Type B pancreatic cell (in vitro differentiated cells): ENCODE measurements at places on chromosomes 7 and 10. TPM values are rescaled to one million over a fixed set of nuclear protein-coding genes. Genes with fewer than 3 reads are reported as not detected.

DNA sequence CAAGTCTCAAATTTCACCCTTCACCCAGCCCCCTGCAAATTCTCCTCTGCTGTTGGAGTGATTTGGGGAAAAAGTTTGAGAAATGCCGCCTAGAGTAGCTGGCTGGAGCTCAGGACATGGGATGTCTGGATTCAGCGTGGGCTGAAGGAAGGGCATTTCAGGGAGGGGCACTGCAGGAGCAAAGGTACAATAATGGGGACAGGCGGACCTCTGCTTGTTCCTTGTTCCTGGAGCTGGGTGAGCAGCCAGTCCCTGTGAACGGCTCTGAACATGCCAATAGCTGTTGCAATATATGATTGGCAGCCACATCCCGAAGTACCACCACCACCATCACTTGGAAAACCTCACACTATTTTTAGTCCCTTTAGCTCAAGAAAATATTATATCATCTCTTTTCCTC, 23.4 kb downstream of the ADRA2A start:
- H3K27me3 ChIP-seq, result peaks cover 16% of the 10 kb centered on the region
- DNase-seq, result no peak
- no peak overlapping the region for H3K4me3 ChIP-seq

DNA sequence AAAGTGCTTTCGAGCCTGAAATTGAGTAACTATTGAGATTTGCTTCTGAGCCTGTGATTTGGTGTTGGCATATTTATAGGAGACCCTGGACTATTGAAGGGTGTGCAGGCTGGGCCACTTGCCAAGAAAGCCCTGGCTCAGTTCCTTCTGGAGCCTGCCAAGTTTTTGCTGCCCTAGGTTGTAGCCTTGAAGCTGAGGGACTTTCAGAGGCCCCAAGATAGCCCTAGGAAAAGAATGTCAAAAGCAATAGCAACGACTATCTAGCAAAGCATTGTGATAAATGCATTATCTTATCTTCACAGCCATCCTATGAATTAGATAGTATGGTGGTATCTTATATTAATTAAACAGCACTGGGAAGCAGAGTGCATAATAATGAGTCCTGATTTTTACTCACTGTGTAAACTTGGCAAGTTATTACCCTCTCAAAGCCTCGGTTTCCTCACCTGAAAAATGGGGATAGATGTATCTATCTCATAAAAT, 473.7 kb upstream of the PODXL start:
- no peaks in the 10 kb centered on the region for H3K4me1 ChIP-seq
- H3K27me3 ChIP-seq, result peaks cover 11% of the 10 kb centered on the region
- no peak overlapping the region for H3K4me3 ChIP-seq
- no peak overlapping the region for H3K27ac ChIP-seq
- no peaks in the 10 kb centered on the region for H3K36me3 ChIP-seq
- DNase-seq, result no peak

DNA sequence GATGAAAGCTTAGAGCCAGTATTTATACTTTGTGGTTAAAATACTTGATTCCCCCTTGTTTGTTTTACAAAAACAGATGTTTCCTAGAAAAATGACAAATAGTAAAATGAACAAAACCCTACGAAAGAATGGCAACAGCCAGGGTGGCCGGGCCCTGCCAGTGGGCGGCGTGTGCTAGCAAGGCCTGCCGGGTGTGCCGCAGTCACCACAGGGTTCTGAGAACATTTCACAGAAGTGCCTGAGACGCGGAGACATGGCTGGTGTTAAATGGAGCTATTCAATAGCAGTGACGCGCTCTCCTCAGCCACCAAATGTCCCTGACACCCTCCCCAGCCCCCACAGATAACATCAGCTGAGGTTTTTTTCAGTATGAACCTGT, 14.5 kb downstream of the GPR146 start:
- peaks cover 21% of the 10 kb centered on the region for H3K4me1 ChIP-seq
- peak overlapping the region; percentile 68 for H3K27ac ChIP-seq
- H3K36me3 ChIP-seq, result peaks cover 4% of the 10 kb centered on the region
- no peak for DNase-seq
- H3K27me3 ChIP-seq, result no peaks in the 10 kb centered on the region

DNA sequence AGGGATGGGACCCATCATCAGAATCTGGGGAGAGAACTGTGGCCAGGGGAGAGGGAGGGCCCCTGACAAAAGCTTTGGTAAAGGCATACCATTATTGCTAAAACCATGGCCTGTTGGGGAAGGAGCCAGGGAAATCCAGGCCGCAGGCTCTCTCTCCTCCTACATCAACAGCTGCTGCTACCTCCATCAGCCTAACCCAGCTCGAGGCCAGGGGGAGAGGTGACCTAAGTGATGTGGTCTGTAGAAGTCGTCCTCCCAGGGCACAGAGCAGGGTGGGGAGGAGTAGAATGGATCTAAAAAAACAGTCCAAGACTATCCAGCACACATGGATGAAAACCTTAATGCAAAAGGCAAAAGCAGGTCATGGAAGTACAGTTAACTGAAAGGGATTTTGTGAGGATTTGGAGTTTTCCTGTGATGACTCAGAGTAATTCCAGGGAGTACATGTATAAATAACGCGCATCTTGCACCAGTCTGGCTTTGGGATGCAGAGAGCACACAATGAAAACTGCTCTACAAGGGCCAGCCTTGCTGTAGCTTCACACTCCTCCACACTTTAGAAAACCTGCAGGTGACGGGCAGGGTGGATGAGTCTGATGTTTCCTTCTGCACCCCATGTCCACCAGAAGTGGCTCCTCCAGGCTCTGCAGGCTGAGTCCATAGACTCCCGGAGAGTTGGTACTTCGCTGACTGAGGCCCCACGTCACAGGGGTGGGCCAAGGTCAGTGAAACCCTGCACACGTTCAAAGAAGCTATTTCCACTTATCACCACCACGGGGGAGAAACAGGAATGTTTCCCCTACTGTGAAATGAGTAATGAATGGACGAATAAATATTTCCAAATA, 38.5 kb upstream of the MSMB start:
- no peaks in the 10 kb centered on the region for H3K27me3 ChIP-seq
- DNase-seq, result no peak
- no peak overlapping the region for H3K27ac ChIP-seq

DNA sequence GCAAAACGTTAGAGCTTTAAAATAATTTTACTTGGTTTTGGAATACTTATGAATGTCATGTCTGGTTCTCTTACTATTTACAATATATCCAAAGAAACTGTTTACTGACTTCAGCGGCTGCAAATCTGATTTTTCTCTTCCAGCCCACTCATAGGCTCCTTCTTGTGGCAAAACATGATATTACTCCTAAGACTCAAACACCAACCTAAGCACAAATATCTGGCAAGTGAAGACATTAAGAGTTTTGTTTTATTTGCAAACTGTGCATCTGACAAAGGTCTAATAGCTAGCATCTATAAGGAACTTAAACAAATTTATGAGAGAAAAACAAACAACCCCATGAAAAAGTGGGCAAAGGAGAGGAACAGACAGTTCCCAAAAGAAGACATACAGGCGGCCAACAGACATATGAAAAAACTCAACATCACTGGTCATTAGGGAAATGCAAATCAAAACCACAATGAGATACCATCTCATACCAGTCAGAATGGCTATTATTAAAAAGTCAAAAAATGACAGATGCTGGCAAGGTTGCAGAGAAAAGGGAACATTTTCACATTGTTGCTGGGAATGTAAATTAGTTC, 20.3 kb upstream of the GJC3 start:
- no peak overlapping the region for H3K27ac ChIP-seq
- no peak overlapping the region for H3K4me3 ChIP-seq
- H3K36me3 ChIP-seq, result no peaks in the 10 kb centered on the region
- no peaks in the 10 kb centered on the region for H3K4me1 ChIP-seq
- DNase-seq, result no peak
- peaks cover 8% of the 10 kb centered on the region for H3K27me3 ChIP-seq

DNA sequence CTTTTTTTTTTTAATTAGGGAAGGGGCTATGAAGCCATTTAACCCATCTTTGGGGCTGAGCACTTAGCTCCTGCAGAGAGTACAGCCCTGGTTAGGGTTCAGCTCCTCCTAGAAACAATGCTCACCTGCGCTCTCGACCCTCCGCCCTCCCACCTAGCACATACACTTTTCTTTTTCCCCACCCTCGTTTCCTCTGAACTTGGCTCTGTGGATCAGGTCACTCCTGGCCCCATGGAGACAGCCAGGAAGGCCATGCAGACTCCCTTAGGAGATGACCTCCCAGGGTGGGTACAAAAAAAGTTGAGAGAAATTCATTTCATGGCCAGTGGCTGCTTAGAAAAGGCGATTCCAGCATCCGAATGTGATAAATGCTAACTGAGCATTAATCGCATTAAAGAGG, 15.8 kb downstream of the PAX2 start:
- no peaks in the 10 kb centered on the region for H3K36me3 ChIP-seq
- DNase-seq, result no peak
- H3K27me3 ChIP-seq, result peaks cover 92% of the 10 kb centered on the region
- no peak overlapping the region for H3K27ac ChIP-seq
- H3K4me1 ChIP-seq, result no peaks in the 10 kb centered on the region

DNA sequence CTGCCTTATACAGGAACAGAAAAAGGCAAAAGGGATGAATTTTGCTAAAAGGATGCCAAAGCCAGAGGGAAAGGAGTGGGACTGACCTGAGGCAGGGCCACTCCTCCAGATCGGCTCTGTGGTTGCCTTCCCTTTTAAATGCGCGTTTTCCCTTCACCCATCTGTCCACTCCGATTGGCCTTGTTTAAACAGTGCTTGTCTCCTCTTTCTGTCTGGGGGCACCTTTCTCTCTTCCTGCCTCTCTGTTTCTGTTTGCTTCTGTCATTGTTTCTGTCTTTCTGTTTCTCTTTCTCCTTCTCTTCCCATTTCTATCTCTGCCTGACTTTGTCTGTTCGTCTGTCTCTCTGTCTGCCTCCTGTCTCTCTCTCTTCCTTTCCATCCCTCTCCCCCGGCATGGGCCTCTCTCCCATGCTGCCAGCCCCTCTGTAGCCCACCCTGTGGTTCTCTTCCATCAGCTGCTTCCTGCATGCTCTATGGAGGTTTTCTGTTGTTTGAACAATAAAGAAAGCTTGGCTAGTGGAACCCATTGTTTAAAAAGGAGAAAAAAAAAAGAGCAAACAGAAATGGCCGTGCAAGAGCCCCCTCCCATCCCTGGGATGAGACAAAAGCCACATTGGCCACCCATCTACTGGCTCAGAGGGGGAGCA, 29.5 kb upstream of the HSPB1 start:
- H3K4me1 ChIP-seq, result peaks cover 5% of the 10 kb centered on the region
- no peaks in the 10 kb centered on the region for H3K36me3 ChIP-seq
- no peak overlapping the region for H3K27ac ChIP-seq
- no peak overlapping the region for H3K4me3 ChIP-seq

- no peak overlapping the region for H3K27ac ChIP-seq
- no peak overlapping the region for H3K4me3 ChIP-seq
- no peak for DNase-seq
- H3K36me3 ChIP-seq, result no peaks in the 10 kb centered on the region
These were observed 72.3 kb upstream of the MGMT start for GRCh38 chr10:129394518-129395328.

The VIPR2 gene
- 0.12 and 0.31 TPM in 2 replicates for total RNA-seq

The WNT8B gene
- total RNA-seq, result 0.29 and 0.68 TPM in 2 replicates

The SYNPO2L gene
- 0.27 TPM in 1 of 2 replicates, not detected in the other for total RNA-seq

The CLCN1 gene
- total RNA-seq, result 0.12 and 0.22 TPM in 2 replicates
